ENCODE measurements at places on chromosomes 6 and 20. TPM values are rescaled to one million over a fixed set of nuclear protein-coding genes. Genes with fewer than 3 reads are reported as not detected.

DNA sequence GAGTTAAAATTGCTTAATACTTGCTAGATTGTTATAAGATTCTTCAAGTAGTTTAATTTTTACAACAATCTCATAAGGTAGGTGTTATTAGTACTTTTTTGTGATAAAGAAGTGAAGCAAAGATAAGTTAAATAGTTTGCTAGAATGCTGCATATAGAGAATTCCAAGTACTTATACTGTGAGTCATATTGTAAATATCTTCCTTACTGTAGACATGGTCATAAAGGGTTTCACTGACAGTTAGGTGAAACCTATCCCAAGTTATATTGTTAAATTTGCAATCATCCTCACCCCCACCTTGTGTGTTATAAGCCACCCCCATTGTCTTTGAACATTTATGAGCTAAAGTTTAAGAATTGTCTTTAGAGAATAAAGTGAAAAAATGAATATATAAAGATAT is 142.0 kb downstream of the FAM83B start:
- DNase-seq: no peak

DNA sequence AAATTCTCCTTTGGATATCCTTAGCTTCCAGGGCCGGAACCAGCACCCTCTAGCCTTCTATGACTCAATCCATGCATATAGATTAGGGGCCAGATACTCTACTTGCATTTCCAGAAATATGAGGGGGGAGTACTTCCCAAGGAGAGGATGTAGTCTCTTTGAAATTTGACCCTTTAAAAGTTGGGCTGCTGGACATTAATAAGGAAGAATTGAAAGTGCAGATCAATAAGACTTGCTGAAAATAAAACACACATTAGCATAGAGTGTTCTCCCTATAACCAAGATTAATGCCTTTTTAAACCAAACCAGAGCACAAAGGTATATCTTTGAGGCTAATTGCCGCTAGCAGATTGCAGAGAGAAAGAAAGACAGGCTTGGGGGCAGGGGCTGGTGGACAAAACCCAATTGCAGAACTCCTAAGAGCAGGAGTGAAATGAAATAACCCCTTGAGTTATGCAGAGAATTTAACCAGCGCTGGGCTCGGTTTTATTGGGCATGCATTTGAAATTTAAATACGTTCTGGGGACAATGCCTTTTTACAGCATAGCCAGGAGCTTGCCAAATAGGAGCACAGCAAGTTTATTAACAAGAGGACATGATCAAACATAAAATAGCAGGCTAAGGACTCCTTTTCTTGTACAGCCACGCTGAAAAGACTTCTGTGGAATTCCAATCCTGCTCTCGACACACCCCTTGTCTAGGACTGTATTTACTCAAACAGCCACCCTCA is 108.2 kb upstream of the SALL4 start:
- DNase-seq: no peak

The ENPP5 gene
- 0.19 TPM for total RNA-seq

- DNase-seq: no peak
These were observed 161.3 kb upstream of the PHACTR1 start for GRCh38 chr6:12555267-12555666.

DNA sequence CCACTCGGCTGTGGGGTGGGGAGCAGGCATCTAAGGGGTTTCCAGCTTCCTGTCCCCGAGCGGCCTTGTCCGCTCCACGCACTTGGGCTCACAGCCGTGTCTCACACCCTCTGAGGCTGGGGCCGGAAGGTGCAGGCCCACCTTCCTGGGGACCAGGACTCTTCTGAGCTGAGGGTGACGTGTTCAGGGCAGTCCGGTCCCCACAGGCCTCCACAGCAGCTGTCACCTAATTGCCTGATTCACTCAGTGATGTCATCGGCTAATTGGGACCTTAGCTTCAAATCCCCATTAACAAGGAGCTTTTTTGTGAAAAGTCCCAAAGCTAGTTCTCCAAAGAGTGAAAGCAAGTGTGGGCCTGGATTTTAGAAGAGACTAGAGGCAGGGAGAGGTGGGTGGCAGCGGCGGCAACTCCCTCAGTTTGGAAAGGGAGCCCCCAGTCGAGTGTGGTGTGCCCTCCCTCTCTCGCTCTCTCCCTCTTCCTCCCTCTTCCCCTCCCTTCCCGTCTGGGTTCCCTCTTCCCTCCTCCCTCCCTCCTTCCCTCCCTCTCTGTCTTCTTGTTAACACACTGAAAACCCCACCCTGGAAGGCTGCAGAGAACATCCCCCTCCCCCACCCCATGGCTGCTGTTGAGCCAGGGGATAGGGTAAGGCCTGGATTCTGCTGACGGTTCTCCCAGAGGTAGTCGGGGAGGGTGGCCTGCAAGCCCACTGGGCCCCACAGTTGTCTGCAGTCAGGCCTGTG is 39.0 kb downstream of the MYT1 start:
- DNase-seq: no peak

The CFAP206 gene
- total RNA-seq: 0.97 TPM

The C6orf132 gene
- 2.1 TPM for total RNA-seq

The ELOVL2 gene
- not detected for total RNA-seq

- no peak for DNase-seq
These were observed 79.3 kb upstream of the NAA20 start for GRCh38 chr20:19937651-19938420.

DNA sequence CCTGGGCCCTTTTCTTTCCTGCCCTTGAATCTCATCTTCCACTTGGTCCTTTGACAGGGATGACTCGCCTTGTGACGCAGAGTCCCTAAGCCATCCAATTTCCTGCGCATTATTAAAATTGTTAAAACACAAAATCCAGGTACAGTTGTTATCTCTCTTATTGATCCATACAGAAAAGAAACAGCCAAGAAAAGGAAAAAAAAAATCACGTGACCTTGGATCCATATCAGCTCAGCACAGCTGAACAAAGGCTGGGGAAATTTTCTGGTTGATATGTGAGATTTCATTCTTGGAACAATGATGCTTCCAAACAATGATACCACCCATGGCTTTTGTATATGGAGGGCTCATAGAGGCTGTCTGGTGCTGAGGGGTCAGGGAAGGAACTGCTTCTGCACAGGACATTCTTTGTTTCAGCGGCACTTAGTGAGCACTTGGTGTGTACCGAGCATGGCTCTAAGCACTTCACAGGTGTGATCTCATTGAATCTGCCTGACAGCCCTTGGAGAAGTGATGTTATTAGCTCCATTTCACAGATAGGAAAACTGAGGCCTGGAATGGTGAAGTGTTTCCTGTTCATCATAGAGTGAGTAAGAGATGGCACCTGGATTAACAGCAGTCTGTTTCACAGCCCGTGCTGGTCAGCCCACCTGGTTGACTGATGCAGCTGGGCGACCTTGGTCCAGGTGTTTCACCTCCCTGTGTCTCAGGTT is 155.0 kb upstream of the SULF2 start:
- no peak for DNase-seq

- no peak for DNase-seq
These were observed 153.9 kb downstream of the LPA start for GRCh38 chr6:160510199-160510598.

- DNase-seq: no peak
These were observed 46.6 kb upstream of the PTPRK start for GRCh38 chr6:128567029-128567428.

DNA sequence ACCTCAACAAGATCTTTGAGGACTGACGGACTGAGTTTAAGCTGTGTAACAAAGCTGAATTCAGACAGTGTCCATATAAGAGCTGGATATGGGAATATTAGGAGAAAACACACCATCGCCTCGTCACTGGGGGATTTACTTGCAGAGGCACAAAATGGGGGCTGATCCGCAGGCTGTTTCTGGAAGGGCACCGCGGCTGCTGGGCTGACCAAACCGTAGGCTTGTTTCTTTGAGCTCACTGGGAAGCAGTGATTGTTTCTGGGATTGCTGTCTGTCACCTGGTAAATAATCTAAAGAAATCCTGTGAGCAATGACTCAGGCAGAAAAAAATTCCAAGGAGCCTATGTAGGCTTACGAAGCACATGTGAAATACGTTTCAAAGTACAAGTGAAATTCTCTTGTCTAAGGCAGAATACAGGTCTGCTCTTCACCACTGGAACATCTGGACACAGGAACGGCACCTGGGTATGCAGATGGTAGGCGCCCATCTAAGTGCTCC is 63.9 kb upstream of the MPC1 start:
- DNase-seq: no peak

GRCh38 chr6:31734821-31735406 is 1.4 kb downstream of the CLIC1 start:
- no peak for DNase-seq

DNA sequence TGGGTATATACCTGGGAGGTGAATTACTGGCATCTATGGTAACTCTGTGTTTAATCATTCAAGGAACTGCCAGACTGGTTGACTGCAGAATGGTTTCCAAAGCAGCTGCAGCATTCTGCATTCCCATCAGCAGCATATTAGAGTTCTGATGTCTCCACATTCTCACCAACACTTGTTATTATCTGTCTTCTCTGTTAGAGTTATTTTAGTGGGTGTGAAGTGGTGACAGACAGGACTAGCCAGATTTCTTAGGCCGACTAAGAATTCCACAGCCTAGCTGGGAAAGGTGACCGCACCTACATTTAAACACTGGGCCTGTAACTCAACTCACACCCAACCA is 110.9 kb downstream of the TMEM170B start:
- no peak for DNase-seq

The TULP1 gene
- not detected for total RNA-seq

- no peak for DNase-seq
These were observed 102.2 kb downstream of the BACH2 start for GRCh38 chr6:90194371-90194841.

GRCh38 chr20:7770046-7770445 is 170.2 kb downstream of the HAO1 start:
- no peak for DNase-seq

GRCh38 chr6:63553208-63553607 is 19.1 kb upstream of the LOC128125822 start:
- DNase-seq: no peak

The PACSIN1 gene
- not detected for total RNA-seq

DNA sequence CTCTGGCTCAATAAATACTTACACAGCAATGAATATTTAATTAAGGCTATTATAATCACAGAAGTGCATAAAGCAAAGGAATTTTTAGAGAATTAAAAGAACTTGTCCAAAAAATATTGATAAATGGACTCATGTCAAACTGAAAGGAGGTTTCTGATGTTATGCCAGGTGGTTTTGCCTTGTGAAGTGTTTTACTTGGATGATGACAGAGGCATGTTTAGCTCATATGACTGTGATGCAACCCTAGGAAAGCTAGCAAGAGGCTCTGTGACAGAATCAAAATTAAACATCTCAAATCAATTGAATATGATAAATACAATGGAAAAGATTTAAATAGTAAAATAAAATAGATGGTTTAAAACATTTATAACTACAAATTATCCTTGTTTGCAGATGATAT is 137.3 kb downstream of the TMEM200A start:
- no peak for DNase-seq

DNA sequence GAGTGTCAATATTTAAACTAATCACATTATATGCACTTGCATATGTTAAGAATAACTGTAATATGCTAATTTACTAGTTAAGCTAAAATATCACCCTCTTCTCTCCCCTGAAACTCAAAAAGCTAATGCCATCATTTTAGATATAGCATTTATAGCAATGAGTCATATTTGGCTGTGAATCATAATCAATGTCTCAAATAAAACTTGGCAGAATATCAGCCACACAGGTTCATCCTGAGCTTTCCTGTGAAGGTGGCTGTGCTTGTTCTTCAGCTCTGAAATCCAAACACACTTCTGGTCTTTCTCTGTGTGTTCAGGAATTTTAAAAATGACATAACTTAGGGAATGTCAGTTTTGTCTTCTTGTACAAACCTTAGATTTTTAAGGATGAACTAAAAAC is 12.8 kb upstream of the PNRC1 start:
- no peak for DNase-seq

DNA sequence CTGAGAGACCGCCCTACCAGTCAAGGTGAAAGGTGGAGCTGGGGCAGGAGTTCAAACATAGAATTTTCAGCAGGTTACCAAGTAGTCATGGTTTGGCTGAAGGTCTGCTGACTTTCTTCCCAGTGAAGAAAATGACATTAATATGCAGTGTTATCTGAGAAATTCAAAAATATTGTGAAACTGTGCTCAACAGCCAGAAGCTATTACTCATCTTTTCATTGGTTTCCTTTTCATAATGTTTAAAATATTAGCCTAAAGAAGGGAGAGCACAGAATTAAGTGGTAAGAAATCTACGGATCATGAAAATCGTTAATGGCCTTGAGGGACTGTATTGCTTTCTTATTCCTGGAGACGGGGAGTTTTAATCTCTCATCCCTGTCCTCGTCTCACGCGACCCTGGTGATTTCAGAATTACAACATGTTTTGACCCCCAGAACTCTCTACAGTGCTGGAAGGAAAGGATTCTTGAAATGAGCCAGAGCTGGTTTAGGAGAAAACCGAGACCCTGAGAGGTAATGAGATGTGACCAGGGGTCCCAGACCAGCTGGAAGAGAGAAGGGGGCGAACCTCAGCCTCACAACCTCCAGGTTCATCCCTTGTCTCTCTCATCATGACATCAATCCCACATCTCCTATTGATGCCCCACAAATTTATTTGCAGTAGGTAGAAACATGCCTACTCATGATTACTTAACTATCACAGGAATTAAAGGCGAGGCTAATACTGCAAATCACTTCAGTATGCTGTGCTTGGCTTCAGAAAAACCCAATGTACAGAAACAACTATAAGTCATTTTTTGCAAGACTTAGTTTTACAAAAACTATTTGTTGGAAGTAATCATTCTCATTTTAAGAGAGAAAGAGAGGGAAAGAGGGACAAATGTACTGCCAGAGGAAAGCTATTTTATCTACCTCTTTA is 209.5 kb downstream of the FNDC1 start:
- DNase-seq: no peak
